ENCODE measurements at places on chromosomes 4 and X.
A peak's percentile ranks its signal among the peaks of the same experiment; 100 is the strongest.

DNA sequence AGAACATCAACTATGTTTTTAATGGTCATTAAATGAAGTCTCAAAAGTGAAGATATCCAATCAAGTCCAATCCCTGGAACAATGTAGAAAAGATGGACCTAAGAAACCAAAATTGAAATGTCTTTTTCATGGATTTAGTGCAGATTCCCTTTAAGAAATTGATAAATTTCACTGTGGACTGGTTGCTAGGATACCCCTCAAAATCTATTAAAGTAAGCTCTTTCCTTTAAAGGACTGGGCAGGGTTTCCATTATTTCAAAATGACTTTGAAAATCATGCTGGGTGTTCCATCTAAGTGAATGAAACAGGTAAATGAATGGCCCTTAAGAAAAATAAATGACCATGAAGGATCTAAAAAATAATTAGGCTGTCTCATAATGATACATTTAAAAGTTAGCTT, 28.6 kb downstream of the PLRG1 start:
- no peak for DNase-seq

- no peak for DNase-seq
Observed at GRCh38 chrX:14022019-14022418, 7.7 kb downstream of the GEMIN8 start.

GRCh38 chr4:18051281-18051680, 29.7 kb upstream of the LCORL start:
- DNase-seq: no peak

DNA sequence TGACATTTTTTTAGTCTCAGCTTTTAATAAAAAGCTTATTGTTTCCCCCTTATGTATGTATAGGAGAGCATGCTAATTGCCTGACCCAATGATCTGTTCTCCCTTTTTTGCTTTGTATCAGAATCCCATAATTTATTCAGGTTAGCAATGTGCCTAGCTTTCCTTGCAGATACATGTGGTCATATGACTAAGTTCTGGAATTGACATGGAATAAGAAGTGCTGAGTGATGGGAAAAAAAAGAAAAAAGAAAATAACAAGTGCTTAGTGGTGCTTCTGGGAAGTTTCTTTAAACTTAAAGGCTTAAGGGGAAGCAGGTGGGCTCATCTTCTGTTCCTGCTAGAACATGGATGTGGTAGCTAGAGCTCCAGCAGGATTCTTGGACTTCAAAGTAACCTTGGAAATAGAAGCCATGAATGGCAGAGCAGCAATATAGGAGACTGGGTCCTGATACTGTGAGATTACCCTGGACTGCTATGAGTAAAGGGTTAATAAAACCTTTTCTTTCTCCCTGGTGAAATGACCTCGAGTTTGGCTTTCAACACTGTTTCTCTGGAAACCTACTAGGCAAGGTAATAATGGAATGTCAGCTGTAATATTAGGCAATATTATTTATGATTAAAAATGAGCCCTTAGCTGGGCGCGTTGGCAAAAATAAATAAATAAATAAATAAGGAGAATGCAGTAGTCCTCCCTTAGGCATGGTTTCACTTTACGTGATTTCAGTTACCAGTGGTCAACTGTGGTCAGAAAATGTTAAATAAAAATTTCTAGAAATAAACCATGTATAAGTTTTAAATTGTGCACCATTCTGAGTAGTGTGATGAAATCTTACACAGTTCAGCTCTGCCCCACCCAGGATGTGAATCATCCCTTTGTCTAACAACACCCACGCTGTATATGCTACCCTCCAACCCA, 16.7 kb upstream of the RBM41 start:
- no peak for DNase-seq

DNA sequence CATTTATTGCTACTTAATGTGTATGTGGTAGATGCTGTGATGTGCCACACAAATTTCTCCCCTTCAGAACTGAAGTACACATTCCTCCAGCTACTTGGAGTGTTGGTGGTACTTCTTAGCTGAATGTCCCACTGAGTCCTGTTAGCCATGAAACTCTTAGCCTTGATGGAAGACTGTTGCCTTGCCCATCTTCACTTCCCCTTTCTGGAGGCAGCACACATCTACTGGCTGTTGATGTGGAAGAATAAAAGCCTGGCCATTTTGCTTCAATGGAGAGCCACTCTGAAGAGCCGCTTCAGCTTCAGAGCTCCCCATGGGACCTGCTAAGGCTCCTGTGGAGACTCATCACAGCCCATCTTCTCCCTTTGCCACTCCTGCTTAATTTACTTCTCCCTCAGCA, 157.7 kb upstream of the PITX2 start:
- no peak for DNase-seq

GRCh38 chrX:130772105-130772775, 130.8 kb downstream of the ENOX2 start:
- no peak for DNase-seq

GRCh38 chrX:68672581-68673318, 25.3 kb downstream of the STARD8 start:
- DNase-seq: no peak

DNA sequence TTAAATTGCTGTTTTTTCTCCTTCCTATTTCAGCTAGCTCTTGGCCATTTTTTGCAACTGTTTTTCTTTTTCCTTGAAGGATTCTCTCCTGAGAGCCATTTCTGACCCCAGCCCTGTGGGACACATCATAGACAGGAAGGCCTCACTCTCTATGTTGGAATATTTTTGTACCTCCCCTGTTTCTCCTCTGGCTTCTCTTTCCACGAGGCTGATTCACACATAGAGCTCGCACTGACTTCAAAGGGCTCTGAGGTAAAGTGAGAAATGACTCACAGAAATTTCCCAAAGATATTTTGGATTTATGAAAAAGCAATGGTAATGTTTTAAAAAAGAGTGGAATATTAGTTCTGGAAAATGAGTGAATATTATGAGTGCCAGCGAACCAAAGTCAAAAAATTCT, 181.7 kb upstream of the IGFBP7 start:
- DNase-seq: no peak

- DNase-seq: no peak
Observed at GRCh38 chr4:6939761-6940743, 30.4 kb downstream of the TBC1D14 start.

GRCh38 chrX:25020905-25021449, 5.2 kb upstream of the ARX start:
- peak; percentile 40 for DNase-seq

DNA sequence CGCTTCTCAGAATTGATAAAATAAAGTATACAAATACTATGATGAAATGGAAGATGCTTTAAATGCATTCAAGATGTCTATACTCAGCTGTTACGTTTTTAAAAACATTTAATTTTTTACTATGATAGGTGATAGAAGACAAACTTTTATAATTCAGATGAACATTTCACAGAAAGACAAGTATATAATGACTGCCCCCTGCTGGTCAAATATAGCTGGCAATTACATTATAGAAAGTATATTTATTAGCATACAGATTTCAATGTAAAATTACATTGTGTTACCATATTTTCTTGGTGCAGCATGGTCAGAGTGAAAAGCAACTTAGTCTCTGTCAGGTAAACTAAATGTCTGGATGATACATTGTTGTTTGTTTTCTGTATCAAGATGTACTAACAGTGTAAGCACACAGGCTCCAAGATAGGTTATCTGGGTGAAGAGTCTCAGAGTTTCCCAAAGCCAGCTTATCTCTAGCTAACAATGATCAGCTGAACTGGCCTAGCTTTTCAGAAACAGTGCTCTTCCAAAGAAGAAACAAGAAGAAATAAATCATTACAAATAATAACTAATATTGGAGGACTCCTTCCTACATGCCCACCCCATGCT, 54.1 kb downstream of the SRPX start:
- DNase-seq: peak; percentile 14

DNA sequence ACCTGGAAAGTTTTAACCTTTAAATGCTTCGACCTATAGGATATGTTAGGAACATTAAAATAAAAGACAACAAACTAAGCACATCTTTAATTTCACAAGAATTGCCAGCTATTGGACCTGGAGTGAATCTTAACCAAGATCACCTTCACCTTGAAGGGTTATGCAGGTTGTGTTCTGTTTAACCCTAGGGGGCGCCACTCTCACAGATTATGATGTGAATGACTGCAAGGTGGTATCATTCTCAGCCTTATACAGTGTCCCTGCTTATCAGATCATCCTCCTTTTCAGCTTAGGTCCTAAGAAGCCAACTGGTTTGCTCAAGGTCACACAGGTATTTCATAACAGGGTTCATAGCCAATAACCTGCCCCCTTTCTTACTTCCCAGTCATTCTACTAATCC, 23.5 kb downstream of the INTS6L start:
- DNase-seq: no peak

- no peak for DNase-seq
Observed at GRCh38 chrX:137568741-137569469, 3.0 kb downstream of the ZIC3 start.

DNA sequence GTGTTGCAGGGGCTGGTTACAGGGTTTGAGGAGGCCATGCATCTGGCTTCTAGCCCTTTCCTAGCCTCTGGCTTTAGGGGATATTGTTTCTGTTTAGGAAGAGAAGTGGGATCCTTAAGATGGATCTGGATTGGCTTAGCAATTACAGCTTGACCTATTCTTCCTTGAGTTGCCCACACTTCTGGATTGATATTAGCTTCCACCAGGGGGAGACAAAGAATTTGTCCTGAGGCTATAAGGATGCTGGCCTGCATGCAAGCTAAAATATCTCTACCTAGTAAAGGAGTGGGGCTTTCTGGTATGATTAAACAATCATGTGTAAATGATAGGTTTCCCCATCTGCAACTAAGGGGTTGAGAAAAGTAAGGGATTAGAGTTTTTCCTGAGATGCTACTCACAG, 117.2 kb downstream of the TEX13C start:
- DNase-seq: no peak

DNA sequence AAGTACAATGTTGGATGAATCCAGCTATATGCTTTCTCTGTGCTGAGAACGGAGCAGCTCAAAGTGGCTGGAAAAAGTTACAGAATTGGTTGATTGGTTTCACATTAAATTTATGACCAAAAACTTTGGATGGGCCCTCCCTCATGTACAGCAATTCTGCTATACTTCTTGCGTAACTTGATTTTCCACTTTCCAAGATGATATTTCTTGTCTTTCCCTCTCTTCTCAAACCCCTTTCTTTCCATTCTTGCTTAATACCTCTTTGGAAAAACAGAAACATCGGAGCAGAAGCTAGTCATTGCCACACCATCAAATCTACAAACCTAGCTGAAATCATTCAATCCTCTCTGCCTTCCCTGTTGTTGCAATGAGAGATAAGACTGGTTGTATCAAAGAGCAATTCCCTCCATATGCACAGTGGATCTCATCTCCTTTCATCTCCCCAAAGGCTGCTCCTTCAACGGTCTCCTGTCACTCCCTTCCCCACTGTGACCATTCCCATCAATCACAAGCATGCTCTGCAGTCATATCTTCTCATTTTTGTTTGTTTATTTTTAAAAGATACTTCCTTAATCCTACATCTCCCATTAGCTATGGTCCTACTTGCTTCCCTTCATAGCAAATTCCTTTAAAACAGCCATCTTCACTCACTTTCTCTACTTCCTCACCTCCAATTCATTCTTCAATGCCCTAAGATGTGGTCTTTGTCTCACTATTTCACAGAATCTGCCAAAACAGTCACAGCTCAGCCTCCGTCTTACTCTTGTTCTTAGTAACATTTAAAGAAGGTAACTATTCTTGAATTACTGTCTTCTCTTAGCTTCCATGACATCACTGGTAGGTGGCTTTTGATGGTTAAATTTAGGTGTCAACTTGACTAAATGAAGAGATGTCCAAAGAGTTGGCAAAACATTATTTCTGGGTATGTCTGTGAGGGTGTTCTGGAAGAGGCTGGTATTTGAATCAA, 145.5 kb downstream of the FAM13A start:
- no peak for DNase-seq

- no peak for DNase-seq
Observed at GRCh38 chr4:102139132-102139573, 206.1 kb downstream of the SLC39A8 start.

- DNase-seq: no peak
Observed at GRCh38 chr4:38930707-38931106, 63.1 kb downstream of the FAM114A1 start.

DNA sequence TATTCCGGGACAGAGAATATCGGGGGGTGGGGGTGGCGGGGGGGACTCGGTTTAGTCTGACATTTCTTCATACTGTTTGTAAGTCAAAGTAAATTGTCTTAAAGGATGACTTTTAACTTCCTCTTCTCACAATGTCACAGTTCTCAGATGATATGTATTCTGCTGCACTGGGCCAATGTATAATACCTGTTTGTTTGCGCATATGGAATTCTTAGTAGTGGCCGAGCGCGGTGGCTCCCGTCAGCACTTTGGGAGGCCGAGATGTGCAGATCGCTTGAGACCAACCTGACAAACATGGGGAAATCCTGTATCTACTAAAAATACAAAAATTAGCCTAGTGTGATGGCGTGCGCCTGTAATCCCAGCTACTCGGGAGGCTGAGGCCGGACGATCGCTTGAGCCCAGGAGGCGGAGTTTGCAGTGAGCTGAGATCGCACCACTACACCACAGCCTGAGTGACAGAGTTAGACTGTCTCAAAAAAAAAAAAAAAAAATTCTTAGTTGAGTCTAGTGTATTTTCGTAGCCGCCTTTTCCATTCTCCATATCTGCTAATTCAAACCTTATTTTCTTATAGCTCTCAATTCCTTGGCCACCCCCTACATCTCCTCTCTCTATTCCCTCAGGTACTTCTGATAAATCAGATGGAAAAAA, 851 bp downstream of the POLR2B start:
- DNase-seq: no peak

DNA sequence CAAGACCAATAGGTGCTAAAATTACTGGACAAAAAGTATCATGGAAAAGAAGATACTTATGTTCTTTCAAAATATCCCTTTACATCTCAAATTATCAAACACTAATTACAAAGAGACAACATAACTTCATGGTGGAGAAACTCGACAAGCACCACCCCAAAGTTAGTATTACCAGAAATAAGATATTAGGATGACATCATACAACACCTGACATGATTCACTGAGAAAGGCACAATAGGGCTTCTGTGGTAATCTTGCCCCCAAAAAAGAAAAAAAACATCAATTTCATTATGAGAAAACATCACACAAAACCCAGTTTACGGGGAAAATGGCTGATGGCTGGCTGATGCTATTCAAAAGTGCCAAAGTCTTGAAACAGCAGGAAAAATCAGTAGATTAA, 1781.7 kb upstream of the PCDH10 start:
- no peak for DNase-seq

- DNase-seq: no peak
Observed at GRCh38 chr4:64432674-64433073, 23.4 kb upstream of the TECRL start.

GRCh38 chr4:27412613-27413012, 552.0 kb downstream of the STIM2 start:
- DNase-seq: no peak

DNA sequence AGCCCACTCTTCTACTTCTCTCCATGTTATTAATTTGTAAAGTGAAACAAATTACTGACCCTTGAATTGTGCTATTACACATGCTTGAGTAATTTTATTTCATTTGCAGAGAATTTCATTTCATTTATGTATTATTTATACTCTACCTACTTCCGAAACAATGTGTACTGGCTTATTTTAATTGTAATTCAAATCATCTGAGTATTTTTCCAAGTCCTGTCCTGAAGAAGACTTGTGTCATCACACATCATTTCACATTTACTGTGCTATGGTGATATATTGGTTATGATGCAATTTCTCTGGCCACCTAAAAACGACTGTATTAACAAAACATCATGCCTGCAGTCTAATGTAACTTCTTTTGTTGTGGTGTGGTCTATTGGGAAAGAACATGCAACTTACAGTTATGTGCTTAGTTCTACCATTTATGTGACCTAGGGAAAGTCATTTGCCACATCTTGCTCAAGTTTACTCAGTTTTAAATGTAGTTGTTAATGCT, 384.5 kb downstream of the RPA4 start:
- DNase-seq: no peak

GRCh38 chrX:150502091-150502490, 66.3 kb upstream of the MTM1 start:
- DNase-seq: no peak

Measured in COLO829 (cell line).